ENCODE measurements at places on chromosomes 5 and 9. TPM values are rescaled to one million over a fixed set of nuclear protein-coding genes. Genes with fewer than 3 reads are reported as not detected.

MCTP1 gene
- 40.7 TPM for total RNA-seq

FLT4 gene
- 10.6 TPM for total RNA-seq

PCDHA1 gene
- total RNA-seq: not detected

SLC9A3 gene
- total RNA-seq: 0.45 TPM

Measured in endothelial cell of coronary artery (primary cell).